ENCODE measurements at places on chromosomes 11 and 22.

GRCh38 chr11:134374171-134374570 is 37.9 kb downstream of the B3GAT1 start:
- DNase-seq = no peak

GRCh38 chr11:104329078-104329665 is 165.2 kb upstream of the PDGFD start:
- DNase-seq = no peak

- DNase-seq = no peak
These were observed 163.4 kb downstream of the TRIM29 start for GRCh38 chr11:119974467-119974866.

DNA sequence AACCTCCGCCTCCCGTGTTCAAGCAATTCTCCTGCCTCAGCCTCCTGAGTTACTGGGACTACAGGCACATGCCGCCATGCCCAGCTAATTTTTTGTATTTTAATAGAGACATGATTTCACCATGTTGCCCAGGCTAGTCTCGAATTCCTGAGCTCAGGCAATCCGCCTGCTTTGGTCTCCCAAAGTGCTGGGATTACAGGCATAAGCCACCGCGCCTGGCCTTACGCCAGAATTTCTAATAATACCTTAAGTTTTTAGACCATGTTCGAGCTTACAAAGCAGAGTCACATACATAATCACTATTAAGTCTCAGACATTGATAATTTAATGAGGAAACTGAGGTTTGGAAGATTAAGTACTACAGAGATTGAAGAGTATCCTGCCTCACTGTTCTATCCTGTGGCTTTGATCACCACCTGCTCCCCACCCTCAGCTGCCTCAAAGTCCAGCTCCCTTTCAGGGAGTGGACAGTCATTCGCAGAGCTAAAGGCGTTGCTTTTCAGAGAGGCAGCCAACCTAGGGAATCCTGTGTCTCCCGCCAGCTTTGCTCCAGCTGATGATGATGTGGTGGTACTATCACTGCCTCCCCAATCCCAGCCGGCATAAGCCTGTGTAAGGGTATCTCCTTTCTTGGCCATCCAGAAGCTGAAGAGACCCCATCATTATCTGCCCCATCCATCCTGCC is 7.7 kb downstream of the UBASH3B start:
- DNase-seq = no peak

- DNase-seq = no peak
These were observed 11.7 kb upstream of the SMPD1 start for GRCh38 chr11:6378640-6378989.

DNA sequence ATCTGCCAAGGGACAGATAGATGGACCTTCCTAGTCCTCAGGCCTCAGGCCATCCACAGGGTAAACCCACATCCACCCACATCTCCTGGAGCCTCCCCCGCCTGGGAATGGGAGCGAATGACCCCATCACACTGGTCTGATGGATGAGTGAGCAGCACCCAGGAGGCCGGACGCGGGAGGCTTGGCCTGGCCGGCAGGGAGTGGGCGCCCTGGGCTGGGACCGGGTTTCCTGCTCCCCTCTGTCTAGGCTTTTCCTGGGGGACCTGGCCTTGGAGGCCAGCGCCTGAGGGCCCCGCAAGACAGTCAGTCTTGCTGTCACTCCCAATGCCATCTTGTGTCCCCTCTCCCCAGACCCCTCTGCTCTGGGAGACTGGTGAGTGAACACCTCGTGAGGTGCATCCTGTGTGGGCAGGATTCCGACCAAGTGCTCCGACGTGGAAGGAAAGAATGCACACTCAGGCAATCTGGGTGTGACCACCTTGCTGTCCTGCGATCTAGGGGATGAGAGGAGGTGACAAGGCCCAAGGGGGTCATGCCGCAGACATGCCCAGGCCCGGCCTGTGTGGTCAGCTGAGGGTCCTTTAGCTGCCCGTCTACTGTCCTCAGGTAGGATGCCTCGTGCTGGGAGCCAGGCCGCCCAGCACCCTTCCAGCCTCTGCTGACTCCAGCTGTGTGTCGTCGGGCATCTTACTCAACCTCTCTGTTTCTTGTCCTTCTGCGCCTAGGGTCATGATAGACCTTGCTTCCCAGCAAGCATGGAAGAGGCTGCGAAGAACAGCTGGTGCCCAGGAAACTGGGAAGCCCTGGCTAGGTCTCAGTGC is 26.5 kb upstream of the WNT7B start:
- no peak for DNase-seq

Data from CD8-positive, alpha-beta T cell (primary cell).